ENCODE measurements at places on chromosomes 1 and 21.

DNA sequence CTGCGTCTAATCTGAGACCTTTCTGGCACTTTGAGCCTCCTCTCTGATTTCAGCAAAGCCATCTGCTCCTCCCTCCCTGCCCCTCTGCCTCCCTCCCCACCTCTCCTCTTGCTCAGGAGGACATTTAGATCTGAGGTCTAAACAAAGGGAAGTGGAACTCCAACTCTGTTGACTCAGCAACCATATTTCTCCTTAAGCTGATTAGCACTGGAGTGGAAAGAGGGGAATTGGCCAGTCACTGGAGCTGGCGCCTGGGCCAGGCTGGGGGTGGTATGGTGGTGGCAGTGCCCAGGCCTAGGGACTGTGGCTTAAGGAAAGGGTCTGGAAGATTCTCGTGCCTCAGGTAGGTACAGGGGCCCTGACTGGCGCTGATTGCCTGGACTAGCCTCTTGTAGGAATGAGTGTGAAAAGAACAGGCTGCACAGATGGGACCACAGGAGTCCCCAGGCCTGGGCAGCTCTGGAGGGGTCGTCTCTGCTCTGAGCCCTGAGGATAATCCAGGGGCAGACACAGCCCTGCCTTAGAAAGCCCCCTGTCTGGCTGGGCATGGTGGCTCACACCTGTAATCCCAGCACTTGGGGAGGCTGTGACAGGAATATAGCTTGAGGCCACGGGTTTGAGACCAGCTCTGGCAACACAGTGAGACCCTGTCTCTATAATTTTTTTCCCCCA is 11.9 kb downstream of the SH2D2A start:
- no peak for DNase-seq

- no peak for DNase-seq
These were observed 45.8 kb upstream of the RALGPS2 start for GRCh38 chr1:178679237-178679636.

DNA sequence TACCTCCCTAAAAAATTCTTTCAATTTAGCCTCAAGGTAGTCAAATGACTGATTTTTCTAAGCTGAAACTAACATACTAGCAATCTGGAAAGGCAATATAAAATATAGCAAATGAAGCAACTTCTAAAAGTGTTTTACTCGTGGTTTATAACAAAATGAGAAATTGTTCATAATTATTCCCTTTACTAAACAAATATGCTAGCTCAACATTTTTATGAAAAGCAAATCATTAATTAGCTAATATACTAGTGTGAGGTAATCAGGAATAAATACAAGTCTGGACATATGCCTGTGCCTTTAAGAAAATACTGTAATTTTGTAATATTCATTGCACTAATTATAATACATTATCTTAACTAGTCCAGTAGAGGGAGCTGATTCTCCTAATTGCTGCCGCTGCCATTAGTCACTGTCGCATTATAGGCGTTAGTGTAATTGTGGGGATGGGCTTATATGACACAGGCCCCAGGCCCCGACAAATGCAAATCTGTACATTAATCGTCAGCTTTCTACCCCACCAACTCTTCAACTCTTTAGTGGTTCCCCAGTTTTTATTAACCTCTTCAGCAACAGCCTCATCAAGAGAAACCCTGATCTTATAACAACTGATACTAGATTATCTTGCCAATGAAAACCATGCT is 160.9 kb downstream of the GABPA start:
- DNase-seq: no peak

DNA sequence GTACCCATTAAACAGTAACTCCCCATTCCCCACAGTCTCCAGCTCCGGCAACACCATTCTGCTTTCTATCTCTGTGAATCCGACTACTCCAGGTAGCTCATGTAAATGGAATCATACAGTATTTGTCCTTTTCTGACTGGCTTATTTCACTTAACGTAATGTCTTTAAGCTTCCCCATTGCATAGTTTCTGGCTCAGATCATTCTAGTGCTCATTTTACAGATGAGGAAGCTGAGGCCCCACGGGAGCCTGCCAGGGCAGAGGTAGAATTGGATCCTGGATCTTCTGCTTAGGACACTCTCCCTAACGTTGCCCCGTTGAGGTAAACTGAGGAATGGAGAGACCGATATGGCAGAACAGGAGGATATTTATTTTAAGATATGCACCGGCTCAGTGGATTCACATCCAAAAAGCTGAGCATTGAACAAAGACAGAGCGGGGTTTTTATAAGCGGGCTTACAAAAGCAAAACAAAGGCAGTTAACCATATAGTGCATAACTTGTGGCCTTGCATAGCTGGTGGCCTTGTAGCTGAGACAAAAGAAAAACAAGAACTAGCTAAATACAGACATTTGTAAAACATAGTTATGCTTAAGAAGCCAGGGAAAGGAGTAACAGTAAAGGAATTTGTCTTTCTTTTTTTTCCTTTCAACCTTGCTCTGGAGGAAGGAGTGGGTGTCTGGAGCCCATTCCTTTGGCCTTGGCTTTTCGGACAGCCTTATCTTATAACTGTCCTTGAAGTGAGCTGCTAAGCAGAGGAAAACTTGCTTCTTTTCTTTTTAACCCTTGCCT is 15.3 kb upstream of the KLHDC8A start:
- no peak for DNase-seq
